Mesenteric fat pad (tissue), 1 donor: ENCODE measurements at places on chromosomes 1 and 21. TPM values are rescaled to one million over a fixed set of nuclear protein-coding genes. Genes with fewer than 3 reads are reported as not detected.
A peak's percentile ranks its signal among the peaks of the same experiment; 100 is the strongest.

Gene TIAM1
- 10.4 TPM for total RNA-seq

GRCh38 chr1:101859941-101860340 lies 136.8 kb downstream of the OLFM3 start:
- no peak for DNase-seq

DNA sequence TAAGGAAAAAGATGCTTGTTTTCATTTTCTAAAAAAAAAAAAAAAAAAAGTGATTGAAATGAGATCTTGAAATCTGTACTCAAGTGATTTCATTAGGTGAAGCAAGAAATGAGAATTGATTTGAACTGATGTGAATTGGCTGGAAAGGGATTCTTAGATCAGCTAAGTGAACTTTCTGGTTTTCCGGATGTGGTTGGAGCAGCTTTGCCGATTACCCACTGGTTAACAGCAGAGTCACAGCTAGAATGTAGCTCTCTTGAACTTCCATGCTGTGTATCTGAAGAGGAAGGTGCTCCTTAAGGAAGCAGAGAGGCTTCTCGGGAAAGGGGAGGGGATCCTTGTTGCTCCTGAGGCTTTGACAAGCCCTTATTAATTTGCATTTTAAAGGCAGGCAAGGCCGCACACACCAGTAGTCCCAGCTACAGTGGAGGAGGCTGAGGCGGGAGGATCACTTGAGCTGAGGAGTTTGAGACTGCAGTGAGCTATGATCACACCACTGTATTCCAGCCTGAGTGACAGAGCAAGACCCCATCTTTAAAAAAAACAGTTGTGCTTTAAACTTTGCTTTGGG lies 28.7 kb upstream of the PWP2 start:
- no peak for DNase-seq

GRCh38 chr1:156347331-156347730 lies 9.0 kb downstream of the TSACC start:
- no peak for DNase-seq

Gene C1QB
- total RNA-seq, result 531 TPM

DNA sequence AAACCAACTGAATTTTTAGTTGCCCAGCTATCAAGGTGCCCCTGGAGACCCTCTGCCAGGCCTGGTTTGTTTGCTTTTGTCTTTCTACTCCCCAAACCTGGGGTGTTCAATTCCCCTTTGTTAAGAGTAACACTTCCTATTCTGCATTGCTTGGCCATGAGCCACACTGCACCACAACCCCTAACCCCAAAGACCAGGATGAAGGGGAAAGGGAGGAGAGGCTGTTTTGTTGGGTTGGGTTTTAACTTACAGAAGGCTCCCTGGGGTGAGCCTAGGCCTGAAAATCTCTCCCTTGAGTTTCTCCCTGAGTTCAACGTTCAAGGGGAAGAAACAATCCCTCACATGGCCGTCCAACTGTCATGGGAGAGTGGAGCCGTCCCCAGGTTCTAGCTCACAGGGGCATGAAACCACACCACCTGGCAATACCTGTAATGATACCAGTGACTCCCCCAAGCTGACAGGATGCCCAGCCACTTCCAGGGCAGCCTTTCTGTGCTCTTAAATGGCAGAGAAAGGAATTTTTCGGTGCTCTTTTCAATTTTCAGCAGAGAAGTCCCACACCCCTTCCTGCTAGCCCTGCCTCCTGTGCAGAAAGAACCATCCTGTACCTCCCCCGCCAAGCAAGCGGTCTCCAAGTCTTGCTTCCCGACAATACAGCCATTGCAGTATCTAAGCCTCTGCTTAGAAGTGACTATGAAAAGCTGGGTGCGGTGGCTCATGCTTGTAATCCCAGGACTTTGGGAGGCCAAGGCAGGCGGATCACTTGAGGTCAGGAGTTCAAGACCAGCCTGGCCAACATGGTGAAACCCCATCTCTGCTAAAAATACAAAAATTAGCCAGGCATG lies 14.9 kb downstream of the SLC45A3 start:
- DNase-seq, result no peak

DNA sequence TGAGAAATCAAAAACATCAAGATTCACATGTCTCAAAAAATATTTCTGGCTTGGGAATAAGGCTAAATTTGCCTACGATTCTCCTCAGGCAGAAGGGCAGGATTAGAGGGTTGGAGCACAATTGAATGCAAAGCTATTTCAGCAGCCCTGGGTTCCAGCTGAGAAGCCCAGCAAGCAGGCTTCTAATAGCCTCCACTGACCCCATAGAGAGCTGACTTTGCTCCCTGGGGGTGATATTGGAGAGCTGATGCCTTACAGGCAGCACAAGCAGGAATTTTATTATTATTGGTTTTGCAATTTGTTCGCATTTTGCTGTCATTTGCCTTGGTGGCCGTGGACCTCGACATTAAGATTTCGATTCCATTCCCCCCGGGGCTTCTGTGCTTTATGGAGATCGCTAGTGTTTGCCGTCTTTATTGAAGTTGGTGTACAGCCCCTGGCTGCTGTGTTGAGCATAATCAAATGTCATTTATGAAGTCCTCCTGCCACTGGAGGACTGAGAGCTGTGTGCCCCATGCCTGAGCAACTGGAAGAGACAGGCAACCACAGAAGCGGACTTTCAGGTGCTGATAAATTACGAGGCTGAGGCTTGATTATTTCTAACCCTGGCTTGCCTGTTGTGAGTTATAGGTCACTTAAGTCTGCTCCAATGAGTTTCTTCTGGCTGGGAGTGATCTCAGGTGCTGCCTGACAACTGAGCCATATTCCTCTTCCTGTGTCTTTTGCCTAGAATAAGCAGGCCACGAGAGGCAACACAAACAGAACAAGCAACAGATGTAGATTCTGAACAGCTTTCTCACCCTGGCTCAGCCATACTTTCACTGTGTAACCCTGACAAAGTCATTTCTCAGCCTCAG lies 518.4 kb upstream of the CAMK1G start:
- DNase-seq, result no peak

DNA sequence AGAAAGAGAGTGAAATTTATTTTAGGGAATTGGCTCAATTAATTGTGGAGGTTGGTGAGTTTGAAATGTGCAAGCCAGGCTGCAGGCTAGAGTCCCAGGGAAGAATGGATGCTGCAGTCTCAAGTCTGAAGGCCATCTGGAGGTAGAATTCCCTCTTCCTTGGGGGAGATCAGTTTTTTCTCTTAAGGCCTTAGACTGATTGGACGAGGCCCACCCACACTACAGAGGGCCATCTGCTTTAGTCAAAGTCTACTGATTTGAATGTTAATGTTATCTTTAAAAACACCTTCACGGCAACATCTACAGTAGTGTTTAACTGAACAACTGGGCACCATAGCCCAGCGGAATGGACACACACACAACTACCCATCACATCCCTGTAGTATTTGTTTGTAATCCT lies 245.9 kb upstream of the IRF2BP2 start:
- DNase-seq, result no peak

DNA sequence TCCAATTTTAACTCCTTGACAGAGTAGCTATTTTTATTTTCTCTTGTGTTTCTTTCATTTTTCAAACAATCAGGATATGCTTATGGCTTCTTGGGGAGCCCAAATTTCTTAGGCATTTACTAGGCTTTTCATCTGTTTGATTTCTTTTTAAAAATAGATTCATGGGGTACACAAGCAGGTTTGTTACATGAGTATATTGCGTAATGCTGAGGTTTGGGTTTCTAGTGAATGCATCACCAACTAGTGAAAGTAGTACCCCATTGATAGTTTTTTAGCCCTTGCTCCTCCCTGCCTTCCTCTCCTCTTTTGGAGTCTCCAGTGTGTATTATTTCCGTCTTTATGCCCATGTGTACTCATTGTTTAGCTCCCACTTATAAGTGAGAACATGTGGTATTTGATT lies 190.7 kb downstream of the CENPF start:
- DNase-seq, result no peak

Gene ITLN2
- not detected for total RNA-seq

Gene CA6
- not detected for total RNA-seq

DNA sequence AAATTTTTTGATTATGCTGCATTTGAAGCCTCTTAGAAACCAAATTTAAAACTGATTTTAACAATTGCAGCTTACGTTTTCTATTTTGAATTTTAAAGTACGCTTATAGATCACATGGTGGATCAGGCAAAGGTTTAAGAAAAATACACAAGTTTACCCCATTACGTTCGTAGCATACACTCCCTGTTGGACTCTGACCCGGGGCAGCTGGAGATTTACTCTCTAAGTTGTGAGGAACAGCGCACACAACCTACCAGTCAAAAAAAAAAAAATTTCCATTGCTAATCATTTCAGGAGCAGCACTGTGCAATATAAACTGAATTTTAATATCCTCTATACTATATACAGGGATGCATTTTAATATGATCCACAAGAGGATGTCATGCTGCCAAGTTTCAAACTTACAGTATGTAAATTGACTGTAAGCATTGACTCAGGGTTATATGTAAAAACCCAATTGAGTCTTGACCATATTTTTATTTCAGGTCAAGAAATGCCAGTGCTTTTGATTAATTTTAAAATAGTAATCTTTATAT lies 20.4 kb downstream of the CSDE1 start:
- DNase-seq, result no peak

GRCh38 chr1:35706846-35707600 lies 11.7 kb downstream of the C1orf216 start:
- DNase-seq, result no peak

GRCh38 chr21:43340491-43341377 lies 86.2 kb downstream of the SIK1 start:
- no peak for DNase-seq

Gene SH3BP5L
- 15.9 TPM for total RNA-seq

Gene FCRLB
- 0.48 TPM for total RNA-seq

- DNase-seq, result no peak
These were observed 217.2 kb downstream of the ST6GALNAC3 start for GRCh38 chr1:76291737-76292136.

- no peak for DNase-seq
These were observed 41.9 kb upstream of the FCRL4 start for GRCh38 chr1:157639800-157640199.

DNA sequence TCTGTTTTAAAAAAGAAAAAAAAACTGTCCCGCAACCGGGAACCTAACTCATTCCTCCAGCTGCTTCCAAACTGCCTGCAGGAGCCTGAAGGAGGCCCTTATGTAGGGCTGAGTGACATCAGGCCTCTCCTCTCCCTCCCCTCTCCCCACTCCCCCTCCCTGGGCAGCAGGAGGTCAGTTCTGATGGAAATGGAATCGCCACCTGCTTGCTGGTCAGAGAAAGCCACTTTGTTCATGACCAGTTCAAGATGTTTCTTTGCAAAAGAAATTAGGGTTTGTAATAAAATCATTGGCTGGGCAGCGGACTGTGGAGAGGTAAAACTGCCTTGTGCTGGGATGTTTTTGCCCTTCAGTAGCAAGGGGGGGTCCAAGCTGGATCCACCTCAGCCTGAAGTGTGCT lies at the start of gene MAP1LC3C:
TSS of gene MAP1LC3C (minus strand) at position 73 of the 400 bp plus-strand sequence. CDS start 90 bp downstream, outside the sequence.
- DNase-seq, result no peak

- DNase-seq, result peak; percentile 20
These were observed 11.4 kb upstream of the PRPF3 start for GRCh38 chr1:150309758-150310508.

- no peak for DNase-seq
These were observed 299 bp downstream of the DIP2A start for GRCh38 chr21:46459024-46459355.

DNA sequence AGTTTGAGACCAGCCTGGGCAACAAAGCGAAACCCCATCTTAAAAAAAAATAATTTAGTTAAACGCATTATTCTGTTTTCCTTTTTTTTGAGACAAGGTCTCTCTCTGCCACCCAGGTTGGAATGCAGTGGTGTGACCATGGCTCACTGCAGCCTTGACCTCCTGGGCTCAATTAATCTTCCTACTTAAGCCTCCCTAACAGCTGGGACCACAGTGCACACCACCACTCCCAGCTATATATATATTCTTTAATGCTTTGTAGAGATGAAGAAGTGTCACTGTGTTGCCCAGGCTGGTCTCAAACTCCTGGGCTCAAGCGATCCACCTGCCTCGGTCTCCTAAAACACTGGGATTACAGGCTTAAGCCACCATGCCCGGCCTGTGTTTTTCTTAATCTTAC lies 7.7 kb upstream of the KLF17 start:
- no peak for DNase-seq

DNA sequence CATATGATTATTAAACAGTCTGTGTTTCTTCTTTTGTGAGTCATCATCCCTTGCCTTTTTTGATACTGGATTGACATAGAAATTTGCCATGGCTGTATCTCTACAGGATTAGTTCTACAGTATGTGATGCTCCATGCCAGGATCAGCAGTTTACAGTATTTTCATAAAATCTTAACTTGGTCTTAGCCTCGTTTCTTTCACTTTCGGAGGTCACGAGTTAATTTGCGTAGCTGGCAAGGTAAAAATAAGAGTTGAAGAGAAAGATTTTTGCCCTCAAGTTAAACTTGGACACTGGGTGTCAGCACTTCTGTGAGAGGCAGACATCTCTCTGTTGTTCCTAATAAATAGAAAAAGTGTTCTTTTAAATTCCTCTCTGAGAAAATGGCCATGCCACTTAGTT lies 79.1 kb downstream of the CACNA1E start:
- DNase-seq, result no peak

DNA sequence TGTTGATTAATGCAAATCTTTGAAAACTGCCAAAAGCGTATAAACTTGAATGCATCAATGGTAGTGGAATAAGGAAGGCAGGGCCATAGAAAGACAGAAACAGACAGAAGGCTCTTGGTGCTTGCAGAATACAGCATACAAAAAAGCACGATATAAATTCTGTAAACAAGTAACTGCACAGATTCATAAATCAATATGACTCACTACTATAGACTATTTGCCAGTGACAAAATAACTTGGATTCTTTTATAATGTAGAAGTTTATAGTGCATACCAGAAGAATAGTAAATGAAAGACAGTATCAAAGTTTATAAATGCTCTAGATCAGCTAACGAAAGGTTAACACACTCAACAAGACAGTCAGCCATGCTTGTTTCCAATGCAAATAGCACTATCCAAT lies 349.6 kb downstream of the PTBP2 start:
- DNase-seq, result no peak

Gene SLC22A15
- 5.1 TPM for total RNA-seq
